ENCODE measurements at places on chromosomes 11 and 22. TPM values are rescaled to one million over a fixed set of nuclear protein-coding genes. Genes with fewer than 3 reads are reported as not detected.

The CARD18 gene
- total RNA-seq, result not detected

- no peaks in the 10 kb centered on the region for H3K27me3 ChIP-seq
- no peak overlapping the region for H3K4me3 ChIP-seq
- no peak for DNase-seq
- no peak overlapping the region for H3K27ac ChIP-seq
- no peaks in the 10 kb centered on the region for H3K36me3 ChIP-seq
- no peaks in the 10 kb centered on the region for H3K4me1 ChIP-seq
Measured at GRCh38 chr11:31240340-31240904, 129.1 kb downstream of the DCDC1 start.

The SEPTIN3 gene
- not detected for total RNA-seq

- no peaks in the 10 kb centered on the region for H3K27me3 ChIP-seq
- peaks cover 83% of the 10 kb centered on the region for H3K36me3 ChIP-seq
- peaks cover 13% of the 10 kb centered on the region for H3K4me1 ChIP-seq
- H3K27ac ChIP-seq, result peak overlapping the region; percentile 32
- DNase-seq, result no peak
Measured at GRCh38 chr11:1281326-1281973, 28.0 kb downstream of the TOLLIP start.

DNA sequence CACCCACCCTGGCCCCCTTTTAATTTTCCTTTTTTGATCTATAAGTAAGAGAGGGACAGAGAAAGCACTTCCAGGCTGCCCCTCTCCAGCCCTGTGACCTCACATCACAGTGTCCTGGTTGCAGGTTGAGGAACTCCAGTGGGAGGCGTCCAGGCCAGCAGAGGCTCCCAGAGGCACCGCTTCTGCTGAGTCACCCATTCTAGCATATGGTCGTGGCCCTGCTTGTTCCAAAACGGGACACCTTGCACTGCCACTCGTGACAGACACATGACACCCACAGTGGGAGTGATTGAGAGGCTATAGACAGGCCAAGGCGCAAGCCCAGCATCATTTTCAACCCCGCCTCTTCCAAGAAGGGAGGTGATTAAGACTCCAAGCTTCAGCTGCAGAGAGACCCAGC is 16.0 kb upstream of the TMPRSS4 start:
- no peak for DNase-seq
- H3K27ac ChIP-seq, result no peak overlapping the region
- H3K36me3 ChIP-seq, result no peaks in the 10 kb centered on the region
- no peaks in the 10 kb centered on the region for H3K27me3 ChIP-seq
- no peak overlapping the region for H3K4me3 ChIP-seq

DNA sequence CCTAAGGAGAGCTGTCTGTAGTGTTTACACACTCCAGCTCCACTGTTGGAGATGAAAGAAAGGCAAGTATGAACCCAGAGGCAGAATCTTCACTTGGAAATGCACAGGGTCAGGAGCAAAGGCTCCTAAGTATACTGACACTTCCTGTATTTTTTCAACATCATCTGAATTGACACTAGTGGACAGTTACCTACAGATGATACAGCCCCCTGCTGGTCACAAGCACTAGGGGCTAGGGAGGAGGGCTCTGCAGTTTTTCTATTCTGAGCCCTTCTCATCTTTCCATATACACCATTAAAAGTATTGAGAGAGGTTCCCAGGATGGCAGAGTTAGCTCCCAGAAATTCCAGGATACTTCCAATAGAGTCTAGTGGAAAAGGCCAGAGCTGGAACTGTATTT is 290.3 kb upstream of the API5 start:
- H3K27me3 ChIP-seq, result no peaks in the 10 kb centered on the region
- no peak overlapping the region for H3K4me3 ChIP-seq
- H3K27ac ChIP-seq, result no peak overlapping the region
- no peaks in the 10 kb centered on the region for H3K4me1 ChIP-seq
- no peak for DNase-seq
- H3K36me3 ChIP-seq, result no peaks in the 10 kb centered on the region

The RASD2 gene
- 3.6 TPM for total RNA-seq

- no peaks in the 10 kb centered on the region for H3K4me1 ChIP-seq
- H3K27ac ChIP-seq, result no peak overlapping the region
- H3K36me3 ChIP-seq, result no peaks in the 10 kb centered on the region
- no peaks in the 10 kb centered on the region for H3K27me3 ChIP-seq
Measured at GRCh38 chr22:44225091-44225689, 44.5 kb downstream of the PARVG start.

The MMP3 gene
- not detected for total RNA-seq

DNA sequence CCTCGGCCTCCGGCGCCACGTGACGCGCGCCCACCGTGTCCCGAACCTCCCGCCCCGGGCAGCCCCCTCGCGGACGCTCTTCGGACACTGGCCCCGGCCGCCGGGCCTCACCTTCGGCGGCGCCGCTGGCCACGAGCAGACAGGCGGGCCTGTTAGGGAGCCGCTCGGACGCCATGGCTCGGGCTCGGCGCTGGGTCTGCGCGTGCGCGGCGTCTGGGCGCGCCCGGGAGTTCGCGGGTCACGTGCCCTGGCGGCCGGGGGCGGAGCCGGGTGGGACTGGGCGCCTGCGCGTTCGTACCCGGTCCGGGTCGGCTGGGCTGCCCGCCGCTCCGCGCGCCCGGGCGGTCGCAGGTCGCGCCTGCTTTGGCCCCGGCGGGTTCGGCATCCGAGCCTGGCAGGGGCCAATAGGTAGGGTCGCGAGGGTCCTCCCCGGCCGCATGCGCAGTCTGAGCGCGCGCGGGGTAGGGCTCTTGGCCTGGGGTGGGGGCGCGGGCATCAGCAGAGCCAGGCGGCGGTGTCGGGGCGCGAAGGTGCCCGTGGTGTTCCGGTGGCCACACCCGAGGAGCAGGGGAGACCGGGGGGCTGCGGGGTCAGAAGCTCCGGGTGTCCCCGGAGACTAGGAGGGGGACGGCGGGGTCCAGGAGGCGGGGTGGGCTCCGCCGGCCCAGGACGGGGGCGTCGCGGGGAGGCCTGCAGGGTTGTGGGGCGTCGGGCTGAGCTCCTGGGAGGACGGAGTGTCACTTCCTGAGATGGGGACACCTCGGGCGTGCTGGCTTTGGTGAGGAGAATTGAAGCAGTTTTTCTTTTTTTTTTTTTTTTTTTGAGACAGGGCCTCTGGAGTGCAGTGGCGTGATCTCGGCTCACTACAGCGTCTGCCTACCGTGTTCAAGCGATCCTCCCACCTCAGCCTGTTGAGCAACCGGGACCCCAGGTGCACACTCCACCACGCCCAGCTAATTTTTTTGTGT is at the start of gene GATD1:
Gene GATD1 (minus strand): TSS at position 200 of the 968 bp plus-strand sequence. CDS start 25 bp downstream, at position 175.
- H3K27me3 ChIP-seq, result no peaks in the 10 kb centered on the region
- peak within 1 kb of the TSS; percentile 85 for H3K27ac ChIP-seq
- DNase-seq, result peak; percentile 90
- peak within 1 kb of the TSS; percentile 97 for H3K4me3 ChIP-seq

Measured in heart right ventricle (tissue), 16 donors.